ENCODE measurements at places on chromosomes 5 and 9.

DNA sequence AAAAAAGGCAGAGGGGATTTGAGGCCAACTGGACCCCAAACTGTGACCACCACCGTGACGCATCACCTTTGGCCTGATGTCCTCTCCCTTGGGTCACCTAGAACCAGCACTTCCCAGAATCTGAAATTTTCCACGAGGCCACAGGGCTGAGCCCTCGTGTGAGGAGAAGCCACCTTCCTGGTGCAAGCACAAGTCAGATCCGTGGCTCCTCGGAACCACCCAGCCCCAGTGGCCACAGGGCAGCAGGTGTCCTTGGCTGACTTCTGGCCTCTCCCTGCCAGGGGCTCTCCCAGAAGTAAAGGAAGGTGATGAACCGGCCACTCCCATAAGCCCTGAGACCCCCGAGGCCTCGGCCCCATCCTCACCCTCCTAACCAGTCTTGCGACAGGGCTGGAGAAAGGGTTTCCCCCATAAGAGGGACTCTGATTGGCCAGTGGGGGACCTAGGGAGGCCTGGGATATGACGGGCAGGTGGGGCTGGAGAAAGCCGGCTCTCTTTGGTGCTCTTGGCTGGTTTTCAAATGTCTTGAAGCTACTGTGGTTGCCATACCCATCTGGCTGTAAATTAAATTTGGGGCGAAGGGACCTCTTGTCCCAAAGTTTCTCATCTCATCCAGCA is 20.9 kb upstream of the HMCN2 start:
- DNase-seq, result no peak

DNA sequence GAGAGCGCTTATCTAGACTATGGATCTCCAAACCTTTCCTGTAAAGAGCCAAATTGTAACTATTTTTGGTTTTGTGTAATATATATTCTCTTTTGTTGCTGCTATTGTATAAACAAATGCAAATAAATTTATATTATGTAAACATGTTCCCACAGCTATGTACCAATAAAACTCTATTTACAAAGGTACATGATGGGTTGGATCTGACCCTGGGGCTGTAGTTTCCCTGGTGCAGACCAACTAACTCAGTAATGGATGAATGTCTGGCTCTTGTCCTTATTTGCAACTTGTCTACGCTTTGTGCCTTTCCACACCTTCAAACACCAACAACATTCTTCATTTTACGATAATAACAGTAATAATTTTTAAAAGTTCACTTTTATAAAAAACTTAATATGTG is 27.5 kb upstream of the SPINK14 start:
- DNase-seq, result no peak

DNA sequence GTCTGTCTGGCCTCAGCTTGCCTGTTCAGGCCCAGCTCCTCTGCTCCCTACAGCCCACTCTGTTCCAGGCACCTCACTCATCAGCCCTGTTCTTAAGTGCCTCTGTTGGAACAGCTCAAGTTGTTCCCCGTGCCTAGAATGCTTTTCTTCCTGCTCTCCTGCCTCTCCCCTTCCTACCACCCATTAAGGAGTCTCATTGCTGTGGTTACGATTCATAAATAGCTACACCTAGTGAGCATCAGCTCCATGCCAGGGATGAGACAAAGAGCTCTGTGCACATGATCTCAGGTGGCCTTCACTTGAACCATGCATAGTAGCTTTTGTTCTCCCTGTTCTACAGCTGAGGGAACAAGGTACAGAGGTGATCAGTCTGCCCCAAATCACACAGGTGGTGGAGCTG is 54.3 kb downstream of the PSD2 start:
- DNase-seq, result no peak

DNA sequence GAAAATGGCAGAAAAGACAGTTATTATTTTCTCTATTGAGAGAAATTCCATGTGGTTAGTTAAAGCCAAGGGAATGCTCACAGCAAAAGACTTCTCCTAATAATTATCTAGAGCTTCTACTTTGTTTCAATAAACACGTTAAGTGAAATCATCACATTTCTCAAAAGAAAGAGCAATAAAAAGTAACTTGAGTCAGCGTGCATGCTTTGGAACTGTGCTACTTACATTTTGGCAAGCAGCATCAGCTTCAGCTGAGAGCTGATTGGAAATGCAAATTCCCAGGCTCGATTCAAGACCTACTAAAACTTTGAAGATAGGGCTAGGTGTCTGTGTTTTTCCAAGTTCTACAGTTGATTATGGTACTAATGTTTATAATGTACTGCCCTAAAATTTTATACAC is 132.1 kb downstream of the CDH18 start:
- no peak for DNase-seq

GRCh38 chr9:70481471-70481870 is 67.0 kb upstream of the KLF9 start:
- DNase-seq, result no peak

- DNase-seq, result no peak
Measured at GRCh38 chr9:34124099-34124498, 2.4 kb downstream of the DCAF12 start.
